Muscle of back (tissue), 13 donors: ENCODE measurements at places on chromosomes 2 and 18. TPM values are rescaled to one million over a fixed set of nuclear protein-coding genes. Genes with fewer than 3 reads are reported as not detected.
A peak's percentile ranks its signal among the peaks of the same experiment; 100 is the strongest.

- DNase-seq = no peak
Observed at GRCh38 chr2:191170773-191171172, 20.0 kb upstream of the STAT4 start.

Gene SLC11A1
- polyA plus RNA-seq = 0.99 TPM

DNA sequence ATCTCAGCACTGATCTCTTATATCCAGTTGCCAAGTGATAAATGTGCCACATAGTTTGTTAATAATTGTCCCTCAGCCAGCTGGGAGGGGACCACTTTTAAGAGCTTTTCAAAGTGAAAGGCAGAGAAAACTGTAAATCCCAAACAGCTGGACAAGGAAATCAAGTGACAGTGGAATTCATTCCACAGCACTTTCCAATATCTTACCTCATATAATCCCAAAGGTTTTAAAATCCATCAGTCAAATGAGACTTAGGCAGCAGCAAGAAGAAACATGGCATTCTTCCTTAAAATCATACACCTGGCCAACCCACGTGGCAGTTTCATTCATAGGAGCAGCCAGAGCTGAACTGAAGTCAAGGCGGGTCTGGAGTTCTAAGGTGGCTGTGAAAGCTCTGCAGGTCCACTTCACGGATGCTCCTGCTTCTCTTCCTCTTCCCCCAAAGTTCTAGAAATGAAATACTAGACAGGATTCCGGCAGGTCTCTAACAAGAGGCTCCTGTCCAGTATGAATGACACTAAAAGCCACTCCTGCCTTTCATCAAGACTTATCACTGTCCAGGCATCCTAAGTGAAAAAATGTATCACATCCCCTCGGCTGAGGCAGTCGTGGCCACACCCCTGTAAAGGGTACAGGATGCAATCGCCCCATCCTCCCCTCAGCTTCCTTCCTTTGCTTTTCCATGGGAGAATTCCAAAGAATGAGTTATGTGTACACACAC lies 190.4 kb upstream of the STK17B start:
- DNase-seq = peak; percentile 59

Gene PTH2R
- 0.63 TPM for polyA plus RNA-seq

- no peak for DNase-seq
Observed at GRCh38 chr2:25517701-25518100, 155.7 kb downstream of the DTNB start.

Gene SKOR2
- not detected for polyA plus RNA-seq

- no peak for DNase-seq
Observed at GRCh38 chr2:101843048-101843447, 145.5 kb downstream of the MAP4K4 start.

GRCh38 chr2:226694149-226694548 lies 105.5 kb downstream of the IRS1 start:
- DNase-seq = no peak

GRCh38 chr2:216299588-216299987 lies 72.7 kb downstream of the MARCHF4 start:
- DNase-seq = no peak
